ENCODE measurements at places on chromosomes 4 and X. TPM values are rescaled to one million over a fixed set of nuclear protein-coding genes. Genes with fewer than 3 reads are reported as not detected.

DNA sequence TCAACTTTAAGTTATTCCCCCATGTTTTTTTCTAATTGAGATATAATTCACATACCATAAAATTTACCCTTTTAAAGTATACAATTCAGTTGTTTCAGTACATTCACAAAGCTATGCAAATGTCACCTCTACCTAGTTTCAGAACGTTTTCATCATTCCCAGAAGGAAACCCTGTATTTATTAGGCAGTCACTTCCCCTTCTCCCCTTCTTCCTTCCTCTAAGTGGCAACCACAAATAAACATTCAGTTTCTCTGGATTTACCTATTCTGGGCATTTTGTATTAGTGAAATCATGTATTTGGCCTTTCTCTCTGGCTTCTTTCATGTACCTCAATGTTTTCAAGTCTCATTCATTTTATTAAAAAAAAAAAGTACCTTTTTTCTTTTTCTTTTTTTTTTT is 101.9 kb downstream of the TET2 start:
- no peak for DNase-seq

DNA sequence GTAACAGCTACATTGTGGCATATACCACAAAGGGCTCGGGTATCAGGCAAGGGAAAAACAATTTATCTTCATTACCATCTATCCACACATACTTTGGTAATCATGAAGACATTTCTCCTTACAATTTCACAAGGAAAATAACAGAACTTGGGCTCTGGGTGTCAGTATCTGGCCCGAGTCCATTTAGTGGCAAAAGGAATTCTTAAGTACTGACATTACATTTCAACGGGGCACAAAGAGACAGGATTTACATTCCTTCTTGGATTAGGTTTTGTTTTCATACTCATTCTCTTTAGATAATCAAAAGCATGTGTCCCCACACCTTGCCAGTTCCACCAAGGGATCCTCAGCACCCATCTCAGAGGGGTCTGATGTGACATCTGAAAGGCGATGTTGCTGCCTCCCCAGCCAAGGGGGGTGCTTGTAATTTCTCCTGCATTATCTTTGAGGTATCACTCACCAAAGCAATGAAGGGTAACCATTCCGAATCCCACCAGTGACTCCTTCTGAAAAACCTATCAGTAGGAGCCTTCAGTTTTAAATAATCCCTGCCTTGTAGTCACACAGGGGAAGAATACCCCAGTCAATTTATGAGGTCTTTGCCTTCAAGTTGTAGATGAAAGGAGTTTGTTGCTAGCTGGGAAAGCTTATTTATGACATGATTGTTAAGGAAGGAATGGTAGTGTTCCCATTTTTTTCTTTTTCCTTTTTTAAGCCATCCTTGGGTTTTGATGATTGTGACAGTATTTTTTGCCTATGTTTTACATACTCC is 118.6 kb downstream of the PALLD start:
- no peak for DNase-seq

DNA sequence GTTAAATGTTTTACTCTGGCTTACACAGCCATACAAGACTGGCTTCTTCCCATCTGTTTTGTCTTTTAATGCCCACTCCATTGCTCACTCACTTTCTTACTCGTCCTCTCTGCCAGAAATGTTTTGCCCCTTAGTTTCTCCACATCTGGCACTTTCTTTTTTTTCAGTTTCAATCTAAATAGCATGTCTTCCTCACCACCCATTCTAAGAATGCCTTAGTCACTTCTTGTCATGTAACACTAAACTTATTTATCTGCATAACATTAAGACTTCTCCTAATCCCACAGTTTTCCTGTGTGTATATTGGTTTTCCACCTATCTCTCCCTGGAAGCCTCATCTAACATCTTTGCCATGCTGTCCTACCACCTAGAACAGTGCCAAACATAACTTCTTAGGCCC is 119.3 kb downstream of the ADAMTS3 start:
- DNase-seq: no peak

Gene TREX2
- total RNA-seq: 1.0 TPM

DNA sequence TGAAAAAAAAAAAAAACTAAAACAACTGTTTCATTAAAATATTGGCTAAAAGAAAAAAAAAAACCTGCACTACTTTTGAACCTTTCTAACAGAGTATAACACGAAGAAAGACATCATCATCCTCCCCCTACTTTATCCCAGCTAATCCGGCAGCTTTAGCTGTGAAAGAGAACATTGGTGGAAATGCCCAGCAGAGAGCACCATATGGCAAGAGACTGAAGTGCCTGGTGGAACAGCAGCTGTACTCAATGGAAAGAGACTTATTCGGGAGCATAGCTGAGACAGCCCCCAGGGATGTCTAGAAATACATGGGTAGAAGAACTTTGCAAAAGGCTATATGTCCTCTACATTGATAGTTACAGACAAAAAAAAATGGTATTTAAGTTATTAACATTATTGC is 30.3 kb downstream of the STPG2 start:
- no peak for DNase-seq

DNA sequence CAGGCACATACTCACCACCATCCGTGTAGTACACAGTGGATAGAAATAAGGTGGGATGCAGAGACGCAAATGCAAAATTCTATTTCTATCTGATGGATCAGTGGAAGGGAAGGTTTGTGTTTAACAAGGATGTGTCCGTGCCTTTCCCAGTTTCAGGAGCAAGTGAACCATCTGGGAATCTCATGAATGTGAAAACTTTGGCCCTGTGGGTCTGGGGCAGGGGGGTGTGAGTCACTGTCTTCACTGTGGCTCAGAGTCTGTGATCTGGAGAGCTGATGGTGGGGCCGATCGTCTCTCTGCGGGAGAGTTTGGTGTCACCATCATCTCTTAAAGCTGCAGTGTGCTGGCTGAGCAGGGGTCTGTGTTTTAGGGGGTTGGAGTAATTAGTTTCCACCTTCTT is 179.3 kb upstream of the STS start:
- DNase-seq: no peak

Data from WTC11 (cell line).